NCI-H1417 (cell line): ENCODE measurements at places on chromosomes 3 and 15.

DNA sequence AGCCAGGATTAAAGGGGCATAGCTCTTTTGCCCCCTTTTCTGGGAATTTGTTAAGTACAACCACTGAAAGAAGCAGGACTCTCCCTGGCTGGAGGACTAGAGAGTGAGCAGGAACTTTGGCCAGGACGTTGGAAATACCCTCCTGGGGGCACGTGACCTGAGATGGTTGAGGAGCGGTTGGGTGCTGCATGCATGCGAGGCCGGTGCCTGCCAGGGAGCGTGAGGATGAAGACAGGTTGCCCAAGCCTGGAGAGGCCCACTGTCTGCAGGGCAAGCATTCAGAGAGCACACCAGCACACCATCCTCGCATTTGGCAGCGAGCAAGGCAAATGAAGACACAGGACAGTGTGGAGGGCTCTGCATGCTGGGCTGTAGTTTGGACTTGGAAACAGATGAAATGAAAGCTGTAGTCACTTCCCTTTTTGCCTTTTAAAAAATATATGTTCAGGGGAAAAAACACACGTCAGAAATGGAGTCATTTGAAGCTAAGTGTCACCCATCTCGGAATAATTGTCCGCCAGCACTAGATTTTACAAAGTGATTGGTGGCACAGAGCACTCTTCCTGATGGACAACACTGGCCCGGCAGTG is 217.6 kb downstream of the SLCO3A1 start:
- DNase-seq, result no peak

- DNase-seq, result no peak
Measured at GRCh38 chr3:11717768-11718636, 74.3 kb upstream of the VGLL4 start.

GRCh38 chr15:43132830-43133429 is 456 bp upstream of the TMEM62 start:
- DNase-seq, result no peak

DNA sequence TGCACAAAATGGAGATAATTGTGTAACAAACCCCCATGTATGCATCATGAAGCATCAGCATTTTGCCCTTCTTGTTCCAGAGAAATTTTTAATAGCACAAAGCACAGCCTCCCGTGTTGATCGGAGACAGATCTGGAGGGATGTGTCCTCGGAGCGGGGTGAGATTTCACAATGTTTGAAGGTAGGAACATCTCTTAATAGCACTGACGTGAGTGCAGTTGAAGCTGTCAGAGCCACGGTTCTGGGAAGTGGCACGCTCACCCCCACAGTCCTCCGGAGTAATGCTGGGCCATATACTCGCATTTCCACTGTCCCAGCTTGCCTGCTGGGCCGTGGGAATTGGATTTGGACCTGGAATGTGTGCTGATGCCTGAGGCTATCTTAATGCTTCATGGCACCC is 24.1 kb downstream of the ARPP21 start:
- DNase-seq, result no peak

- peak; percentile 8 for DNase-seq
Measured at GRCh38 chr3:133271539-133271938, 128.3 kb upstream of the BFSP2 start.

- peak; percentile 81 for DNase-seq
Measured at GRCh38 chr3:126679318-126679751, 24.4 kb upstream of the TXNRD3 start.

- DNase-seq, result no peak
Measured at GRCh38 chr3:146390957-146391356, 78.4 kb downstream of the PLSCR2 start.

DNA sequence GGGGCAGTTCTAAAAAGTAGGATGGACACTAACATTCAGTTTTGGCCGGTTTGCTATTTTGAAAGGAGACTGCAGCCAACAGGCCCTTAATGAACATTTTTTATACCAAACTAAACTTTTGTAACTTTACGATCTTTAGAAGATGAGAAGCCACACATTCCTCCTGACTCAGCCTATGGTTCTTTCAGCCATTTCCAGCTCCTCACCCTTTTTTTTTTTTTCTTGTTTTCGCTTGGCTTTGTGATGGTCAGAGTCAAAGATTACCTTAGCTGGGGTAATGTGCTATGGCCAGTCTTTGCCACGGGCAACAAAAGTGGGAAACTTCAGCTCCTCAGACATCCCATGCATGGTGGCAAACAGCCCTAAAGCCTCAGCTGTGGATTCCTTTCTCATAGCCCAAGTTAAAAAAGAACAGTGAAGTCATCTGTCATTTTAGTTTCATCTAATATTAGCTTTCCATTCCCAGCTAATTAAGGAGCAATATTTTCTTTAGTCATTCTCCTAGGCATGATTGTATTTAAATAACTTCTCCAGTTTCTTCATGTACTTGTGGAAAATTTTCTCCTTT is 368.7 kb downstream of the MFSD1 start:
- DNase-seq, result no peak

- no peak for DNase-seq
Measured at GRCh38 chr3:107999215-107999775, 91.5 kb downstream of the CD47 start.

DNA sequence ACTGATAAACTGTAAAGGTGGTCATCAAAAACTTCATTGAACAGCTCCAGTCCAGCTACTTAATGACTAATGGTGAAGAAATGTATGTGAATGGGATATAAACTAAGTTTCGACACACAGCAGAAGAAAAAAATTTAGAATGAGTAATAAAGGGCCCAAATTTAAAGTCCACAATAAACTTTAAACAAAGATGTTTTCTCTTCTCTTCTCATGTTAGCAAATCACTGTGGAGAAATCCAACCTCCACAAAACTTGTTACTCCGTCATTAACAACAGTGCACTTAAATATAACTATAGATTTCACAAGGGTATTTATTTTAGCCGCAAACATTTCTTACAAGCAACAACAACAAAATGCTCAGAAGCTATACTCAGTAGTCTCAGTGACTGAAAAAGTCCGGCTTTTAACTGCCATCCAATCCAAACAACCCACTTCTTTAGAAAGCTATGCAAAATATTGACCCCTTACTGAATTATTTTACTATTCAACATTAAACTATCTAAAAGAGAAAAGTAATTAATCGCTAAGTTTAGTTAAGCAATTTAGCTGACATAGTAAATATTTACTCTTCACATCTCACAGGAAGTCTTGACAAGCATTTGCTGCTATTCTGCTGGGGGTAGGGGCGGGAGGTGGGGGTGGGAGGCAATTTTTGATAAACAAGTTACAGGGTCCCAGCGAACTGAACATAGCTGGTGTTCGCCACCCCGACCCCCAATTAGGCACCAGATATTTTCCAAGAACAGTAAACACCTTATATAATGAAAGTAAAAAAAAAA is 2.4 kb downstream of the IGF2BP2 start:
- no peak for DNase-seq

DNA sequence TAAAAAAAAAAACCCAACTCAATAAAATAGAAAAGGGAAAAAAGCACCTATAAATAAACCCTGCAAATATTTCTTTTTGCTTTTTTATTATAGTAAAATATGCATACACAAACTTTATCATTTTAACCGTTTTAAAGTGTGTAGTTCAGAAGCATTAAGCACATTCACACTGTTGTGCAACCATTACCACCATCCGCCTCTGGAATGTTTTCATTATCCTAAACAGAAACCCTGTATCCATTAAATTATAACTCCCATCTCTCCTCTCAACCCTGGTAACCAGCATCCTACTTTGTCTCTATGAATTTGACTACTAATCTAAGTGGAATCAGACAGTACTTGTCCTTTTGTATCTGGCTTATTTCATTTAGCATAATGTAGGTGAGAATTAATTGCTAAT is 15.0 kb downstream of the CDCP1 start:
- no peak for DNase-seq

GRCh38 chr15:89971592-89971997 is 29.5 kb upstream of the ZNF710 start:
- DNase-seq, result no peak

DNA sequence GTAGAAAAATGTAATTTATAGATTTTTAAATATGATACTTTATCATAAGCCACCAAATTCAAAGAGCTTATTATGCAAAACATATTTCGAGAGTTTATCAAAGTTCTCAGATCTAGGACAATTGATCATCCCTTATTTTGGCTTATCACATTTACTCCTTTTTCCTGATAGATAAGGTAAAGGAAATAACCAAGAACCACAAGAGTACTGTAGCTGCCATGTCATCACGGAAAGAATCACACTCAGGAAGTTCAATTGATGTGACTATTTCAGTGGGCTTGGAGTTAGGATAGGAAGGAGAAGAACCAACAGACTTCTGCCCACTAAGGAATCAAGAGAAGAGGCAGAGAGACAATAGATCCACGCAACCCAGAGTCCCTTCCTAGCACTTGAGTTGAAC is 142.7 kb upstream of the TMCO5A start:
- no peak for DNase-seq

DNA sequence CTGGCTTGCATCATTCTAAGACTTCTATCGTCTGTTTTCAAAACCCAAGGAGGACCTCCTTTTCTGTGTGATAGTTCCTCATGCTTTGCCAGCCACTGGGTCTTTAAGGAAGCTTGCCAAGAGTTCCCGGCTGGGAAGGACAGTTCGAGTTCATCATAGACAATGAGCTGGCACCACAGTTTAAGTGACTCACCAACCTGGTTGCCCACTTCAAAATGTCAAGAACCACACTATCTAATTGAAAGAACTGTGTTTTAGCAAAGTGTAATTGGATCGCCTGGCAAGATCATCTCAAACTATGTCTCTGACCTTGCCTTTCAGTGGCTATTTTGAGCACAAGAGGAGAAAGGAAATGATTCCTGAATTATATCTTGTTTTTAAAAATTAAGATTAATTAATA is 27.9 kb downstream of the SOX2 start:
- peak; percentile 67 for DNase-seq

DNA sequence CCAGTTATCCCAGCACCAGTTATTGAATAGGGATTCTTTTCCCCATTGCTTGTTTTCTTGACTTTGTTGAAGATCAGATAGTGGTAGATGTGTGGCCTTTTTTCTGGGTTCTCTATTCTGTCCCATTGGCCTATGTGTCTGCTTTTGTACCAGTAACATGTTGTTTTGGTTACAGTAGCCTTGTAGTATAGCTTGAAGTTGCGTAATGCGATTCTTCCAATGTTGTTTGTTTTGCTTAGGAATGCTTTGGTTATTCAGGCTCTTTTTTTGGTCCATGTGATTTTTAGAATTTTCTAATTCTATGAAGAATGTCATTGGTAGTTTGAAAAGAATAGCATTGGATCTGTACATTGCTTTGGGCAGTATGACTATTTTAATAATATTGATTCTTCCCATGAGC is 94.3 kb upstream of the CHMP2B start:
- DNase-seq, result no peak

GRCh38 chr15:43095708-43096347 is 10.0 kb downstream of the UBR1 start:
- DNase-seq, result no peak

DNA sequence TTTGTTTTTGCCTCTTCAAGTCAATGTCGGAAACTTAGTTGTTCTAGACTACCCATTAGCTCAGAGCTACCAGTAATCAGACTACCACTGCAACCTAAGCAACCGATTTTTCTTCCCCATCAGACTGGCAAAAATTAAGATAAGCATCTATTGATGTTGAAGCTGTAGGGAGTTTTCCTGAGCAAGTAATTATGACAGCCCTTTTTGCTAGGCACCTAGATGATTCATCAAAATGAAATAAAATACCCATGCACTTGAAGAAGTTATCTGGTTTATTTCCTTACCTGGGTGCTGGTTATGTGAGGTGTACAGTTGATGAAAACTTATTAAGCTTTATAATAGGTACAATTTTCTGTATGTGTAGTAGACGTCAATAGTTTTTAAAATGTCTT is 554 bp upstream of the COMMD4 start:
- no peak for DNase-seq

- peak; percentile 85 for DNase-seq
Measured at GRCh38 chr3:192444096-192444790, 283.1 kb downstream of the FGF12 start.

GRCh38 chr3:15861163-15861562 is 63.4 kb upstream of the ANKRD28 start:
- DNase-seq, result no peak

GRCh38 chr3:21117370-21117769 is 633.6 kb downstream of the ZNF385D start:
- no peak for DNase-seq

- no peak for DNase-seq
Measured at GRCh38 chr15:90213122-90213817, 12.1 kb downstream of the SEMA4B start.

DNA sequence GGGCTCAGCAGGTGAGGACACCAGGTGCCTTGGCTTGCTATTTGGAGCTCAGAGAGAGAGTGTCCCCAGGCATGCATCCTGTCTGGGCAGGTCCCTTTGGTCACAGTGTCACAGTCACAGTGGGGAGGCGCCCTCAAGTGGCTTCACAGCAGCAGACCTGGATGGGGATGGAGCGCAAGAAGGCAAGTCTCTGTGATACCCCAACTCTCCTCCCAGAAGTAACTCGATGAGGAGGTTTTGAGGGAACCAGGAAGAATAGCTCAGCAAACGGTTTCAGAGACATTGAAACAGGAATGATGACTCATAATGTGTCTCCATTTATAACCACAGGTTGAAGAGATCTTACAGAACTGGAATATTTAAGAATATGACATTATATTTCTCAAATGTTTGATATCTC is 66.5 kb upstream of the SH3GL3 start:
- DNase-seq, result peak; percentile 33
